ENCODE measurements at places on chromosomes 7 and 10.

DNA sequence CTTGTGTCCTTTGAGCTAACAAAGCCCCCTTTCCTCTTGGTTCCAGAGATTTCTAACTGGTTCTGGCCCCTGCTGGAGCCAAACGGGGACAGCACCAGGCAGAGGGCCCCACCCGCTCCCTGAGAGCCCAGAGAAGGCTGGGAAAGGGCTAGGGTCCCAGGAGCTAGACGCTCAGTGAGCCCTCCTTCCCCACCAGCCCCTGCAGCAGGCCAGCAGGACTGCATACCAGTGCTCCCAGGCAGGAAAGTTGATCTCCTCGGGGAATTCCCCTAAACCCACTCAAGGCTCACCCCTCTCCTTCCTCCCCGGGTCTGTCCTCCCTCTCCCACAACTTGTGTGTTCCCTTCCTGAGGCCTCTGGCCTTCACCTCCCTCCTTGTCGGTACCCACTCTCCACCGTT is 47.7 kb downstream of the PAX2 start:
- DNase-seq, result no peak

DNA sequence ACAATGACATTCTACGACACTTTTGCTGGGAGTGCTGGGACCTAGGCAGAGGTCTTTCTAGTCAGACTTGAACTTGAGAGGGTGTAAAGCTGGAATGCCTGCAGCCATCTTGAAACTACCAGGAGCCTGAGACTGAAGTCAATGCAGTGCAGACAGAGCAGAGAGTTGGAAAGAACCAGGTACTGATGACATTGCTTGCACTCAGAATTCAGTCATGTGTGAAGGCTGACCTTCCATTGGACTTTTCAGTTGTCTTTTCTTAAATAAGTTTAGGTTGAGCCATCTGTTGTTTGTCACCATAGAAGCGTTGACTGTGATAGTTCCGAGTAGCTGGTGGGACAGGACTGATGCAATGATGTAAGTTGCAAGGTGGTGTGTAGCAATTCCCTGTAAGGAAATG is 3.1 kb upstream of the PLPP4 start:
- no peak for DNase-seq

GRCh38 chr10:27736396-27736795 is 9.2 kb downstream of the MKX start:
- DNase-seq, result no peak

DNA sequence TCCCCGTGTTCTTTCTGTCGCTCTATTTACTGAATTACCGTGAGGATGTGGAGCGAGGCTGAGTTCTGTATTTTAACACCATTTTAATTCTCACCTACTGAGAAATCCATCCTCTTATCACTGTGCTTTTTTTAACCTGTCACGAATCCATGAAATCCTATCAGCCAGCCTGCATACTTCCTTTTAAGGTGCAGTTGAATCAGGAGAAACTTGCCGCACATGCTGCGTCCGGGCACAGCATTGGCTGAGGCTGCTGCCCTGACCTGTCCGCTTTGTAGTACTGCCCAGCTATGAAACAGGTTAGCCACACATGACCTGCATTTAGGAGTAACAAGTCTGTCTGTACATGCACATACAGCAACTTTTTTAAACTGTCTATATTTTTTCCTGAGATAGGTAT is 82.5 kb downstream of the EGFR start:
- DNase-seq, result no peak

GRCh38 chr10:125816548-125816947 is 6.5 kb downstream of the UROS start:
- no peak for DNase-seq

GRCh38 chr7:140034421-140034820 is 28.3 kb downstream of the PARP12 start:
- no peak for DNase-seq

DNA sequence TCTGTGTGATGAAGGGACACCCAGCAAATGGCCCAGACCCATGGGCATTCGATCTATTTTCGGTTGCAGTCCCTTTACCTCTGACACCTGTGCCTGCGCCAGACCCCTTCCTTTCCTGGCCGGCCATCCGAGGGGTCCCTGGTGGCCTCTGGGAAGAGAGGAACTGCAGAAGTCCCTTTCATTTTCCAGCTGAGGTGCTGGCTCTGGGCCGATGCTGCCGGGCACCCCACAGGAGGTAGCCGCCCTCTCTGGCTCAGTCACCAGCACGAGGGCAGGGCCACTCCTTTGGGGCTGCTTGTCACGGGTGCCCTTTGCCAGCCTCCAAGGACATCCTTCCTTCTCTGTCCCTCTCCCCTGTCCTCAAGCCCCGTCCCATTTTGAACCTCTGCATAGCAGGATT is 4.2 kb upstream of the ELN start:
- no peak for DNase-seq
